Mesenchymal stem cell (in vitro differentiated cells and primary cell): ENCODE measurements at places on chromosomes 5 and 9.

- DNase-seq = no peak
Observed at GRCh38 chr9:90033028-90033650, 428.3 kb downstream of the GADD45G start.

GRCh38 chr5:95068289-95068910 is 216.5 kb downstream of the MCTP1 start:
- no peak for DNase-seq

DNA sequence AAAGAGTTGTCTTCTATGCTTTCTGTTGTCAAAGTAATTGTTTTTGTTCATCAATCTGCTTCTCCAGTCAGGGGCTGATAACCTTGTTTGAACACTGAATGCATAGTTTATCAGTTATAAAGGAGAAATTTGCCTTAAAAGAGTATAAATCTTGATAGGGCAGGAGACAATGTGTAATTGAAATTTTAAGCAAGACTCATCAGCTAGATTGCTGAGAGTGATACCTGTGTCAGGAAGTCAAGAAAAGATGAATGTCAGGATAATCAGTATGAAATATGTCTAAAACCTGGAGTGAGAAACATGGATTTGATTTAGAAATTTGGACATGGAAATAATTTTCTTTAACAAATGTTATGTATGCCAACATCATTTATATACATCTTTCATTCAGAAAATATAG is 1258.1 kb downstream of the EFNA5 start:
- DNase-seq = no peak

- no peak for DNase-seq
Observed at GRCh38 chr5:35274839-35275509, 44.7 kb upstream of the PRLR start.

- DNase-seq = peak; percentile 45
Observed at GRCh38 chr9:78601957-78602565, 305.1 kb downstream of the PSAT1 start.

GRCh38 chr9:30075022-30075421 is 2309.4 kb upstream of the ACO1 start:
- DNase-seq = no peak
